ENCODE measurements at places on chromosomes 16 and 17. TPM values are rescaled to one million over a fixed set of nuclear protein-coding genes. Genes with fewer than 3 reads are reported as not detected.

DNA sequence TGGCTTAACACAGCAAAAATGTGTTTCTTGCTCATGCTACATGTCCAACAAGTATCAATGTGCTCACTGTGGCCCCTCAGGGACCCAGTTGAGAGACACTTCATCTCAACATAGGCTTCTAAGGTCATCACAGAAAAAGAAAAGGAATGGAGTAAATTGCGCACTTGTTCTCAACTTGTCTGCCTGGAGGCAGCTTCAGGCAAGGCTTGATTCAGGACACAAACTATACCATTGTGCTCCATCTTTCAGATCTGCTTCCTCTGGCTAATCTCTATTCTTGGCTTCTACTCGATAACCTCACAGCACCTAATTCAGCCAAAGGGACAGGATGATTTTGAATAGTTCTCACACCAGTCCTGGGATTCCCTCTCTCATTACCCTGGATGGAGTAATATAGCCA is 35.6 kb downstream of the HS3ST2 start:
- DNase-seq: no peak
- peaks cover 17% of the 10 kb centered on the region for H3K27me3 ChIP-seq
- H3K4me3 ChIP-seq: no peak overlapping the region
- H3K36me3 ChIP-seq: no peaks in the 10 kb centered on the region
- H3K27ac ChIP-seq: no peak overlapping the region
- no peaks in the 10 kb centered on the region for H3K4me1 ChIP-seq

DNA sequence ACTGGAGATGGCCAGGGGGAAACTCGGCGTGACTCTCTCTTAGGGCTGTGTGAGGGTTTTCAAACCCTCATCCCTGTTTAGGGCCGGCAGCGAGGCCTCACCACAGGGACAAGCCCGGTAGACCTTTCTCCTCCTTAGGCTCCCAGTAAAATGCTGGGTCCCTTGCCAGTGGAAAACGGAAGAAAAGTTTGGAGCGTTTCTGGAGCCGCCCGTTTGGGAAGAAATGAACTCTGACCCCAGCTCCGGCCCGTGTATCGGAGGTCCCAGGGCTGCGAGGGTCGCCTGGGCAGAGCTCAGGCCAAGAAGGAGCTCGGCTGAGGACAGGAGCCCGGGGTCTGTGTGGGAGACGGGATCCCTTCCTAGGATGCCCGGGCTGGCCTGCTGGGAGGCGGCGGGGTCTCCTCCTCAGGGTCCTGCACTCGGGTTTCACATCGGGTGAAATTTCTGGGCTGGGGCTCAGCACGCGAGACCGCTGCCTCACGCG is 23.2 kb downstream of the ZNF213 start:
- H3K36me3 ChIP-seq: no peaks in the 10 kb centered on the region
- peak overlapping the region; percentile 84 for H3K27ac ChIP-seq

DNA sequence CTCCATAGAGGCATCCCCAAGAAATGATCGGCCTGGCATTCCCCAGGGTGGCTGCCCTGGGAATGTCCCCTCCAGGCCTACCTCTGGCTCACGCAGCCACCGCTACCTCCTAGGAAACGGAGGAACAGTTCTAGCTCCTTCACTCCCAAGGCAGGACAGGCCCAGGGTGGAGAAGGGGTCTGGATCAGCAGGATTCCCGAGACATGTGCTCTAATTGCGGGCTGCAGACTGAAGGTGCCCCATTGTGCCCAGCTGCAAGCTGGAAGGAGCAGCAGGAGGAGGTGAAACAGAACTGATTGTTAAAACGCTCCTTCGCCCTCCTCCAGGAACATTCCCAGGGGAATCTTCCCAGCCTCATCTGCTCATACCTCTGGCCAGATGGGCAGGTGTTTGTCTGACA is 40.8 kb downstream of the SCNN1G start:
- no peaks in the 10 kb centered on the region for H3K4me1 ChIP-seq
- H3K27me3 ChIP-seq: peaks cover 44% of the 10 kb centered on the region
- H3K36me3 ChIP-seq: no peaks in the 10 kb centered on the region
- no peak overlapping the region for H3K4me3 ChIP-seq
- no peak for DNase-seq
- H3K27ac ChIP-seq: no peak overlapping the region

DNA sequence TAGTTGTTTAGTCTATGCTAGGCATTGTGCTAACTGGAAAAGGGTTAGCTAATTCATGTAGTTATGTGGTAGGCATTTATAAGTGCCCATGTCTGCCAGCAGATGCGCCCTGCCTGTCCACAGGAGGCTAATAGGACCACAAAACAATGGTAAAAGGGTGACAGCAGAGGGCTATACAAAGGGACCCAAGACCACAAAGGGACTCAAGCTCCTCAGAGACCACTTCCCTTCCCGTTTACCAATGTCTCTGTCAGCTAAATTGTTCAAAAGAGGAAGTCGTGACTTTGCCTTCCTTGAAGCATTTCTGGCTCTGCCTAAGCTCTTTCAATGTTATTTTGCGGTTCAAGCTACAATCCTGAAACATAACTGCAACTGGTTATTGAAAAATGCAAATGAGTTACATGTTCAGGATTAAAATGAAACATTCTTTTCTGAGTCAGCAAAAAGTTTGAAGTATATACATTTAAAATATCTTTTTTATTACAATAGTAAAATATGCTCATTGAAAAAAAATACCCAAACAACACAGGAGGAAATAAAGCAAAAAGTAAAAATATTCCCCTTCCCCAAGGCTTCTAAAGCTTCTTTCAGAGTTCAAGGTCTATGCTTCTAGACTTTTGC is 149.2 kb downstream of the MAF start:
- H3K27ac ChIP-seq: no peak overlapping the region
- H3K4me3 ChIP-seq: no peak overlapping the region
- DNase-seq: no peak
- peaks cover 2% of the 10 kb centered on the region for H3K27me3 ChIP-seq
- no peaks in the 10 kb centered on the region for H3K4me1 ChIP-seq

- H3K36me3 ChIP-seq: no peaks in the 10 kb centered on the region
- no peak for DNase-seq
- peaks cover 5% of the 10 kb centered on the region for H3K27me3 ChIP-seq
- peaks cover 6% of the 10 kb centered on the region for H3K4me1 ChIP-seq
- peak overlapping the region; percentile 82 for H3K27ac ChIP-seq
Observed at GRCh38 chr16:84514874-84515835, 10.7 kb upstream of the MEAK7 start.

DNA sequence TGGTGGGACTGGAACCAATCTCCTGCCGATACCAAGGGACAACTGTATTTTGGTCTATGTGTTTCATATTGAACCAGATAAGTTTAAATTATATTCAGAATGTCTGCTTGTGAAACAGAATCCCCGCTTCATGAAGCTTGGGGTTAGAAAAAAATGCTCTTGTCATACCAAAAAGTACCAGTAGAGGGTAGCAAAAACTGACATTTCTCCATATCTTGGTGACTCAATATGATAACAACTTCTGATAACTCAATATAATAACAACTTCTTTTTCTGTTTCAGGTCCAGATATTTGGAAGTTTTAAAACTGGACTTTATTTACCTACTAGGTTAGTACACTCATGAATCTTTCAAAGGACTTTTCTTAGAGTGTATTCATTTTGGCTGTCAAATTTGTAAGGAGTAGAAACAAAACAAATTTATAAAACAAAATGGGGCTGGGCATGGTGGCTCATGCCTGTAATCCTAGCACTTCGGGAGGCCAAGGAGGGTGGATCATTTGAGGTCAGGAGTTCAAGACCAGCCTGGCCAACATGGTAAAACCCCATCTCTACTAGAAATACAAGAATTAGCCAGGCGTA is 52.3 kb upstream of the ADCY7 start:
- no peak overlapping the region for H3K4me3 ChIP-seq
- peaks cover 8% of the 10 kb centered on the region for H3K4me1 ChIP-seq
- no peak for DNase-seq

GRCh38 chr16:65896448-65897153 is 469.9 kb upstream of the CDH5 start:
- no peaks in the 10 kb centered on the region for H3K36me3 ChIP-seq
- DNase-seq: no peak
- H3K4me3 ChIP-seq: no peak overlapping the region
- peaks cover 10% of the 10 kb centered on the region for H3K27me3 ChIP-seq

DNA sequence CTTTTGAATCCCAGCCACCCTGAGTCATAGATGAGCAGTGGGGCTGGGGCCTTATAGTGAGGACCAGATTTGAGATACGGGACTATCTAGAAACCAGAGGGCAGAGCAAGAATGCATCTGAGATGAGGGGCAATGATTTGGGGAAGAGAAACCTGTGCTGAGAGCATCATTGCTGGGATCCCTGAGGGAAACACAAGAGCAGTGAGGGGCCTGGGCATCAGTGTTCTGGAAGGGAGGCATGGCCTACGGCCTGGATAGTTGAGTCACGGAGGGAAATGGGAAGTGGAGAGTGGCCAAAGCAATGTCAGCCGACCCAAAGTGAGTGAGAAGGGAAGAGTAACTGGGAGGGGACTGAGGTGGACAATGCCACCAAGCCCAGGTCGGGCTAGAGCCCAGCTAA is 5.2 kb downstream of the CAMTA2 start:
- no peak overlapping the region for H3K27ac ChIP-seq
- DNase-seq: no peak
- no peaks in the 10 kb centered on the region for H3K27me3 ChIP-seq
- H3K36me3 ChIP-seq: peaks cover 9% of the 10 kb centered on the region

DNA sequence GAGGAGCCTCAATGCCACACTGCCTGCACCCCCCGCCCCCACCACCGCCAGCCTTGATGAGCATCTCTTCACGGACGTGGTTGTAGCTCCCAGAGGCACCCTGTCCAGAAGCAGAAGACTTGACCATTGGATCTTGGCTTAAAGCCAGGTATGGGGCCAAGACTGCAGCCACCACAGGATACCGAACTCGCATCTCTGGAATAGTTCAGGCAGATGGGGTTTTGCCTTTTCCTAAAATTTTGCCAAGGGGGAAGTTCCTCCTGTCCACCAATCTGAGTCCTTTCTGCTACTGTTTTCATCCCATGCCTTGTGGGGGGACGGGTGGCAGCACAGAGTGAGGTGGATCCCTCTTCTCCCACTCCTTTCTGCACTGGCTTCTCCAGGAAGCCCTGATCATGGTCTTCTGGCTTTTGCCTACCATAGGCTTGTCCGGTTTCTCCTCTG is 939 bp downstream of the CORO6 start:
- H3K27me3 ChIP-seq: peaks cover 80% of the 10 kb centered on the region
- peaks cover 3% of the 10 kb centered on the region for H3K4me1 ChIP-seq
- no peak for DNase-seq

GRCh38 chr16:70653809-70654771 is 7.7 kb downstream of the IL34 start:
- DNase-seq: peak; percentile 74
- peaks cover 4% of the 10 kb centered on the region for H3K27me3 ChIP-seq
- no peak overlapping the region for H3K27ac ChIP-seq
- H3K4me3 ChIP-seq: no peak overlapping the region
- peaks cover 3% of the 10 kb centered on the region for H3K4me1 ChIP-seq

DNA sequence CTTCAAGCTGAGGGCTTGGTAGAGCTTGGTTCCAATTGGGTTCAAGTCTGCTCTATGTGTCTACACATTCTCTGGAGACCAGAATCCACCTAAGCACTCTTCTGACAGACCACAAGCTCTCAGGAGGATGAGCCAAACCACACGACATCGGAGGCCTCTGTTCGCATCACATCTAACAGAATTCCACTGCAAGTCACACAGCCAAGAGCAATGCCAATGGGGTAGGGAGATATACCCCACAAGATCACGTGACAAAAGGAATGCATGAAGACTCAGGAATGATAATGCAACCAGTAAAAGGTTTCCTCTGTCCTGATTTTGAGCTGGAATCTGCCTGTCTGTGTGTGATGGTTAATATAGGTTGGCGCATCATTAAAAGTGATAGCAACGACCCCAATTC is 46.6 kb upstream of the RPL38 start:
- peaks cover 3% of the 10 kb centered on the region for H3K27me3 ChIP-seq
- no peak overlapping the region for H3K4me3 ChIP-seq
- DNase-seq: no peak

DNA sequence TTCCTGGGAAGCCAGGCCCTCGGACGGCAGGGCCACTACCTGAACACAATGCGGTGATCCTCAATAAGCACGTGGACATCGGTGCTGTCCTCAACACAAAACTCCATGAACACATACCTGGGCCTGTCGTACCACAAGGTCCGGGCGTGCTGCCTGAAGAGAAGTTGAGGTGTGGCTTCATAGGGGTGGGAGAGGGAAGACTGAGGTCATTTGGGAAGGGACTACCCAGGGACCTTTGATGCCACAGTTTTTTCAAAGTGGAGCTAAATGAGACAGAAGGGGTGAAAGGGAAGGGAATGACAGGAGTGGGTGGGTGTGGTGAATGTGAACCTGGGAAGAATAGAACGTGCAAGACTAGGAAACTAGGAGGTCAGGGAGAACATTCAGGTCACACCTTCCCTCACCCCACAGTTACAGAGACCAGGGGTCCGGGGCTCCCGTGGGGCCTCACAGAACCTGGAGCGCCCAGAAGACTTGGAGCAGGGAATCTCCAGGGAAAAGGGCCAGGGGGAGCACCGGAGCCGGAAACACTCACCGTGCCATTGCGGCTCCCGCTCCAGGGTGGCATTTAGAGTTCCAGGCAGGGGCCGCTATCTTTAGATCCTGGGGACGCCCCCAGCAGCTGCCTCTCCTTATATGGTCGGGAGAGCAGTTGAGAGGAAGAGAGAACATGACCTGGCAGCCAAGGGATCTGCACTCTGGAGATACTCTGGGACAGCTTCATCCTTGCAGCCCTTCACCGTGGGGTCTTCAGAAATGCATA is at the start of gene PTGES3L:
TSS of gene PTGES3L (minus strand) at position 570 of the 763 bp plus-strand sequence. CDS start at position 543, 27 bp downstream.
- peak within 1 kb of the TSS; percentile 98 for H3K4me3 ChIP-seq
- peak within 1 kb of the TSS; percentile 99 for H3K27ac ChIP-seq
- H3K4me1 ChIP-seq: peaks cover 22% of the 10 kb centered on the region
- peak; percentile 21 for DNase-seq

DNA sequence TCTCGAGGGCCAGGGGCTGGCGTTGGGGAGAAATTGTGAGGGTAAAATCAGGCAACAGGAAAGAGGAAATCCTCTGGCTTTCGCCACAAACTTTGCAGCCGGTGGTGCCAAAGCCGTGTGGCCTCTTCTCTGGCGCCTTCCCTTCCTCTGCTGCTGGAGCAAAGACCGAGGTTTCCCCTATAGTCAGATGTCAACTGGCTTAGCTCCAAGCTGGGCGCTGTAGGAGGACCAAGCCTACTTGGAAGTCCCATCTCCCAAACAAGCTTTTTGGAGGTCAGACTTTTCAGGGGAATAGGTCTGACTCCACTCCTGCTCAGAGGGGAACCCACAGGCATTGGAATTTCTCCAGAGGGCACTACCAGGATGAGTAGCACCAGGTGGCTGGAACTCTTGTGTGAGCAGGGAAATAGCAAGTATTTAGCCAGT is 5.0 kb downstream of the IGFBP4 start:
- H3K4me1 ChIP-seq: peaks cover 7% of the 10 kb centered on the region
- no peaks in the 10 kb centered on the region for H3K36me3 ChIP-seq
- no peak overlapping the region for H3K27ac ChIP-seq
- H3K27me3 ChIP-seq: peaks cover 22% of the 10 kb centered on the region

The CDRT15 gene
- not detected for total RNA-seq

The PRSS33 gene
- total RNA-seq: 0.27 TPM

The SEPTIN1 gene
- total RNA-seq: 2.3 TPM

The ST6GALNAC2 gene
- 1.2 TPM for total RNA-seq

The VMO1 gene
- total RNA-seq: 2.0 TPM

The RNF227 gene
- total RNA-seq: 2.3 TPM

The RHBDL3 gene
- 0.50 TPM for total RNA-seq

The GHDC gene
- total RNA-seq: 8.1 TPM

The CDH11 gene
- 6.0 TPM for total RNA-seq
